HT-29 (cell line): ENCODE measurements at places on chromosomes 2 and 18. TPM values are rescaled to one million over a fixed set of nuclear protein-coding genes. Genes with fewer than 3 reads are reported as not detected.

GRCh38 chr2:8478471-8478793 is 203.4 kb upstream of the ID2 start:
- no peak for DNase-seq

GRCh38 chr18:78731016-78731397 is 248.6 kb upstream of the SALL3 start:
- no peak for DNase-seq

DNA sequence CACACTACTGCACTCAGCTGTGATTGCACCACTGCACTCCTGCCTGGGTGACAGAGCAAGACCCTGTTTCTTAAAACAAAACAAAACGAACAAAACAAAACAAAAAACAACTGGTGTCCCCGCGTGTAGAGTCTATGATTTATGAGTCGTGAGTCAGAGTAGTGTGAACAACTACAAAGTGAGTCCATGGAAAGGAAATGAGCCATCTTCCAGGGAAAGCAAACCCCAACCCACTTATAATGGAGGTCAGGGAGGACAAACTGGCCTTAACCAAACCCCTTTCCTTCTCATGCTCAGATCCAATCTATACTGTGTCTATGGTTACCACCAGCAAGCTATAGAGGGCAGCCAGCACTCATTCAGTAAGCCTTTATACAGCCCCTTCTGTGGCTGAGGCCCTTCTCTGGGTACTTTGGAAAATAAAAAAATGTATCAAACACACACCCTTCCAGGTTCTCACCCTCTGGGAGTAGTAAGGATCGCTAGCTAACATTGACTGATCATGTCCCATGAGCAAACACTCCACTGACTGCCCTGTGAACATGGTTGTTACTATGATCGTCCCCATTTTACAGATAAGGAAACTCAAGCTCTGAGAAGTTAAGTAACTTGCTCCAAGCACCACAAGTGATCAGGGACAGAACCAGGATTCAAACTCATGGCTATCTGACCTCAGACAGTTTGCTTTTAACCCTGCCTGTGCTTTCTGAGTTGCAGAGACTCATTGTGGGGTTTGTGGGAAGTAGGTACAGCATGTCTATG is 24.7 kb upstream of the COLEC12 start:
- DNase-seq, result no peak

STON1 gene
- 0.29 TPM in 1 of 2 replicates, not detected in the other for total RNA-seq

DNA sequence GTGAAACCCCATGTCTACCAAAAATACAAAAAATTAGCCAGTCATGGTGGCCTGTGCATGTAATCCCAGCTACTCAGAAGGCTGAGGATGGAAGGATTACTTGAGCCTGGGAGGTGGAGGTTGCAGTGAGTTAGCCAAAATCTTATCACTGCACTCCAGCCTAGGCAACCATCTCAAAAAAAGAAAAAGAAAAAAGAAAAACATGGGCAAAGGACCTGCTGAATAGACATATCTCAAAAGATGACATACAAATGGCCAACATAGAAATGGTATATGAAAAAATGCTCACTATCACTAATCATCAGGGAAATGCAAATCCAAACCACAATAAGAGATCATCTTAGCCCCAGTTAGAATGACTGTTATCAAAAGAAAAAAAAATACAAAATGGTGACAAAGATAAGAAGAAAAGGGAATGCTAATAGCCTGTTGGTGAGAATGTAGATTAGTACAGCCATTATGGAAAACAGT is 1.4 kb upstream of the TGOLN2 start:
- no peak for DNase-seq

- no peak for DNase-seq
Observed at GRCh38 chr18:59902131-59902992, 2.6 kb downstream of the PMAIP1 start.

GRCh38 chr2:15287447-15288184 is 273.5 kb downstream of the NBAS start:
- DNase-seq, result no peak

DNA sequence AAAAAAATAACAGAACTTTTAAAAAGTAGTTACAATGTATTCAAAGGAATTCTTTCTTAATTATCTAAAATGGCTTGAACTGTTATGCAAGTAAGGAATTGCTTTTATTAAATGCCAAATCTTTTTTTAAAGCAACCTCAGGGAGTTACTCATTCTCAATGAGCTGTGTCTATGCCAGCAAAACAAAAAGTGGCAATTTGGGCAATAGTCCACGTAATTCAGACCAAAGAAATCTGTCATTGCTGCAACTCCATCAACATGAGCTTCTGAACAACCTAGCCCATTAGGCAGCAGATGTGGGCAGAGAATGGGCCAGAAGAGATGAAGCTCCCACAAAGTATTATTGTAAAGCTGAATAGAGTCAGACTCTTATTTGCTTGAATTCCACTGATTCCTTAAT is 118.4 kb downstream of the ALK start:
- no peak for DNase-seq

DNA sequence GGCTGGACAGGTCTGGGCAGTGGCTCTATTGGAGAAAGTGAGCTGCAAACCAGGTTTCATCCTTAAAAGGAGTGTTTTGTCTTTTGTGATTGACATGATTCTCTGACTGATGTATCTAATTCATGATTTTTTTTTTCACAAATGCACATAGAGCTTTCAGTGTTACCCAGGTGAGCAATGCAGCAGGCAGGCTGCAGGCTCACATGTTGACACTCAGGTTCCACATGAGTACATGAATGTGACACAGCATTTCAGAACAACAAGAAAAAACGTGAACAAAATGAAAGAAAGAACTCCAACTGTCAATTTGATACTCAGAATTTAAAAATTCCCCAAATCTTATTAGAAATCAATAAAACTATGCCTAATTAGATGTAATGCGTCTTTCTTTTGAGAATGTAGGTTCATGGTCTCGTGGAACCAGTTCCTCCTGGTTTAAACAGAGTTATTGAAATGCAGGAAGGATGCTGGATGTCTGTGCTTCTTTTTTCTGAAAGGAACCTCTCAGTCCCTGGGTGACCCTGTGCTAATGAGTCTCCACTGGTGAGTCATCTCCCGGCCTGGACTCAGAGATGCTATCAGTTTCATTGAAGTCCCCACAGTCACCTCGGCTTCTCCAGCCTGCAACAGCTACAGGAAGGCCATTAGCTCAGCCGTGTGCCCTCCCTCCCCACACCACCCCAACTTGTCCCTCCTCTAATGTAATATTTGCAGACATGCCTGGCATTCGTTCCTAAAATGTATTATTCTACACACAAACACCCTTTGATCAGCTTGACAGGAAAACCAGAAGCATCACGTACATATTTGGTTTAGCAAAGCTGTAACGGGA is 430.4 kb downstream of the LPIN1 start:
- DNase-seq, result peak; percentile 41

DNA sequence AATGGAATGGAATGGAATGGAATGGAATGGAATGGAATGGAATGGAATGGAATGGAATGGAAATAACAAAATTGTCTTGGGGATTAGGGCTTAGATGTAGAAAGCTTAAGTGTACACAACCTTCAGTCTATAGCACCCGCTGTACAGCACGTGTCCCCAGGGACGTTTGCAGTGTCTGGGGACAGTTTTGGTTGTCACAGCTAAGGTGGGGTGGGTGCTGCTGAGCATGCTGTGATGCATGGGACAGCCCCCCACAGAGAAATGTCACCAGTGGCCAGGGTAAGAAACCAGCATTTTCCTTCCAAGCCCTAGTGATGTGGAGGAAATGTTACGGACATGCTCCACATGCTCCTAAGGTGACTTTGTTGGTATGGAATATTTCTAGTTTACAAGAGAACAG is 70.8 kb downstream of the SH3RF3 start:
- no peak for DNase-seq

DNA sequence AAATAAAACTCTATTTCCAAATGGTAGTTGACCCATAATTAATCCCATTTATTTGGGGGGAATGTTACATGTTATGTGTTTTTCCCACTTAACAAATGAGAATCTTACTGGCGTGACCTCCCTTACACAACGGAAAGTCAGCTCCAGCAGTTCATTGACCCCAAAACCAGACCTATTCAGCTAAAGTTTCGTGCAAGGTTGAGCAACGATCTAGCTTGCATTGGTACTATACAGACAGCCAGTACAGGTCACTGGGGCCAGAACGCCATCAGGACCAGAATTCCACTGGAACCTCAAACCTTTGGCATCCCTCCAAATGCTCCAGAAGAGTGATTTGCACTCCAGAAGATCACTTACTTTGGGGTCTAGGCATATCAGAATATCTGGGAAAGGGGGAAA is 6.8 kb upstream of the CTAGE1 start:
- no peak for DNase-seq

GRCh38 chr2:42567806-42568400 is 529 bp upstream of the MTA3 start:
- no peak for DNase-seq

SERPINB3 gene
- total RNA-seq, result not detected in 2 replicates

DNA sequence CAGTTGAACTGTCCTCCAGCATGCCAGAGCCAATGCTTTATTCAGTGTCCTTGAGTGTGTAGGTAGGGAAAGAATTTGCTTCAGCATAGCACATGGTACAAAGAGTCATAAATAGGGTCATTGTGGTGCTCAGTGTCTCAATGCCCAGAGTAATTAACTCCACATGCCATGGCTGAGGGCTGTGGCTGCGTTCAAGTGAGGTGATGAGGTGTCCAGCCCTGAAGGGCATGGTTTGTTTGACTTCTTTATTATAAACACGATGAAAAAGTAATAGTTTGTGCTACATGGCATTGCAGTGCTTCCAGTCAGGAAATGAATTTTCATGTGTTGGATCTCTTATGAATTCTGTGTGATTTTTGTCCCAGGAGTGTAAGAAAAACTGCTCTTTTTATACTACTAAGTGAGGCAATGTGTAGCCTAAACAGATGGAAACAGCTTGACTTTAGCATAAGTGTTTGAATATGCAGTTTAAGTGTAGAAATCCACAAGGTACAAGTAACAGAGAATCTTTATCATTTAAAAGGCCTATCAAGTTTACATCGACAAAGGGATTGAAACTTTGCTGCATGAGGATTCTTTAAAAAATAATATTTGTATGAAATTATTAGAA is 507.9 kb upstream of the CDH2 start:
- DNase-seq, result no peak

- DNase-seq, result no peak
Observed at GRCh38 chr2:65355186-65355831, 77.1 kb downstream of the SPRED2 start.

NLRC4 gene
- not detected in 2 replicates for total RNA-seq

SCN3A gene
- 0.03 TPM in 1 of 2 replicates, not detected in the other for total RNA-seq

DNA sequence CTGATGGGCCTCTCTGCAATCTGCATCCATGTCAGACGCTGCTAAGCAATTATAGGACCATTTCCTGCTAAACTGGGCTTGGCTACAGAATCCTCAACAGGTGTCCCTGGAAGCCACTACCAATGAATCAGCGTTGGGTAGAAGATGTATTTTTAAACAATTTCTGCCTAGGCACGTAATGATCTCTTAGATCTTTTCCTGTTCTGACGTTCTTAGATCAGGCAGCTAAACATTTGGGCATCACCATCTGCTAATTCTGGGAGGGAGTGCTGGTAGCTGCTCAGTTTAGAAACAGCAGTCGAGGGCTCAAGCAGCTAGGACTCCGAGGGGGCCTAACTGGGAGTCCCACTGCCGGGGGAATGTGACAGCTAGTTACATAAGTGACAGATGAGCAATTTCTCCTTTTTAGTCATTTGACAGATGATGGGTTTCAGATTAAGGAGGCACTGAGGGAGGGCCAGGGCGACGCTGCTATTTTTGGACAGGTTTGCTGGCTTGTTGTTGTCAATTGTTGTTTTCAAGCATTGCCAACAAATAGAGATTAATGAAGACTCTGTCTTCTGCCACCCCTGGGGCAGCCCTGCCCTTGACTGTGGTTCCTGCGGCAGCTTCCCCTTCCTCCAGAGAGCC is 92.7 kb downstream of the MRO start:
- no peak for DNase-seq

MTIF2 gene
- 15.5 and 15.9 TPM in 2 replicates for total RNA-seq

GRCh38 chr2:219253753-219254589 is at the start of gene TUBA4A:
TSS of gene TUBA4A (minus strand) at chr2:219253918. CDS start at chr2:219253858, 60 bp downstream.
- peak; percentile 91 for DNase-seq

NGEF gene
- 13.4 and 13.5 TPM in 2 replicates for total RNA-seq

DNA sequence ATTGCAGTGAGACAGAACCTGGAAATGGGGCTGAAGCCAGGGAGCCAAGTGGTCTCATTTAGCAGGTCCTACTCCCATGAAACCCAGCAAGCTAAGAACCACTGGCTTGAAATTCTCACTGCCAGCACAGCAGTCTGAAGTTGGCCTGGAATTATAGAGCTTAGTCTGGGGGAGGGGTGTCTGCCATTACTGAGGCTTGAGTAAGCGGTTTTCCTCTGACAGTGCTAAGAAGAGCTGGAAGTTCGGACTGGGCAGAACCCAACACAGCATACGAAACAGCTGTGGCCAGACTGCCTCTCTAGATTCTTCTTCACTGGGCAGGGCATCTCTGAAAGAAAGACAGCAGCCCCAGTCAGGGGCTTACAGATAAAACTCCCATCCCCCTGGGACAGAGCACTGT is 305.7 kb upstream of the SETBP1 start:
- no peak for DNase-seq

GRCh38 chr2:26975656-26976055 is 5.2 kb downstream of the MAPRE3 start:
- no peak for DNase-seq

DNA sequence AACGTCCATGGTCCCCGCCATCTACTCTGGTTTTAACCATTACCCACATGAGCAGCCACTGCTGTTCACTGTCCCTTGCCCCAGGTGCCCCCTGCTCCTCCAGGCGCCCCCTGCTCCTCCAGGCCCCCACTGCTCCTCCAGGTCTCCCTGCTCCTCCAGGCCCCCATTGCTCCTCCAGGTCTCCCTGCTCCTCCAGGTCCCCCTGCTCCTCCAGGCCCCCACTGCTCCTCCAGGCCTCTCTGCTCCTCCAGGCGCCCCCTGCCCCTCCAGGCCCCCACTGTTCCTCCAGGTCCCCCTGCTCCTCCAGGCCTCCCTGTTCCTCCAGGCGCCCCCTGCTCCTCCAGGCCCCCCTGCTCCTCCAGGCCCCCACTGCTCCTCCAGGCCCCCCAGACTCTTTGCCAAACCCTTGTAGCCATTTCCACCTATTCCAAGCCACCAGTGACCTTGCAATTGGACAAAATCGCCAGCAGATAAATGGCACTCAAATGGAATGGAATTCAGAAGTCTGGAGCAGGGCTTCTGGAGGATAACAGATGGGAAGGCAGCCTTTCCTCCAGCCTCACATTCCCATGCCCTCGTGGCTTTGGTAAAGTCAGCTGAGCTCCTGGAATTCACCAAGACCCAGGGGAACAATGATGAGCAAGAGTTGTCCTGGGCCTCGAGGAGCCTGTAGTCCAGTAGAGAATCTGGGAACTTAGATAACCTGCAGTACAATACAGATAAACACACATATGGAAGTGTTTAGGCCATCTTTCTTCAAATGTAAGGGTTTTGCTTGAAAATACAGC is 13.3 kb upstream of the RPL31 start:
- DNase-seq, result no peak

- peak; percentile 75 for DNase-seq
Observed at GRCh38 chr2:181586569-181587081, 70.3 kb downstream of the CERKL start.

REG3A gene
- total RNA-seq, result not detected in 2 replicates
